ENCODE measurements at places on chromosomes 1 and 21.

DNA sequence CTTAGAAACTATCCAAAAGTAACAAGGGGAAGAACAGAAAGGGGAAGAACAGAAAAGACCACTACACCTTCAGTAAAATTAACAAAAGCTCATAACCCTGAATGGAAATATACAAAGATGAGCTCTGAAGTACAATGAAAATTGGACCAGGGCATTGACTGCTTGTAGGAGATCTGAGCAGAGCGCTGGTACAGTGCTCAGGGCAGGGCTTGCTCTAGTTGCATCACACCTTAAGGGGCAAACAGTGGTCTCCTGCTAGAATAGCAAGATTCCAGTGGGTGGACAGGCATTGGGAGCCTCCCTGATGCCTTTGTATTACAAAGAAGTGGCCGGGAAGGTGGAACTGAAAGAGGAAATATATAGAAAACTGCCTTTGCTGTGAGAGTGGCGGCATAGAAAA is 111.9 kb upstream of the RGS1 start:
- no peak for DNase-seq

DNA sequence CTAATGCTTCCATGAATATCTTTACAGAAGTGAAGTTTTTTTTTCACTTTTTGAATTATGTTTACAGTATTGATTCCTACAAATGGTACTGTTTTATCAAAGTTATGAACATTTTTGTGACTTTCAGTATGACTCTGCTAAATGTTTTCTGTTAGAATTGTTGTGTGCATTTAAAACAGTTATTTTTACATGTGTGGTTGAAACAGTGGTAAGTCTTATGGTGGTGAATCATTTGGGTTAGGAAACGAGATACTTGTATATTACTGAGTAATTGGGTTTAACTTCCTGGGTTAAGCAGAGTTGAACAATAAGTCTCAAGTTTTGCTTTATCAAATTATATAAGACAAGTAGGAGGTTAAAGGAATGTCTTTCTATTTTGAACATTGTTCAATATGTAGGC is 66.8 kb downstream of the VPS13D start:
- no peak for DNase-seq

DNA sequence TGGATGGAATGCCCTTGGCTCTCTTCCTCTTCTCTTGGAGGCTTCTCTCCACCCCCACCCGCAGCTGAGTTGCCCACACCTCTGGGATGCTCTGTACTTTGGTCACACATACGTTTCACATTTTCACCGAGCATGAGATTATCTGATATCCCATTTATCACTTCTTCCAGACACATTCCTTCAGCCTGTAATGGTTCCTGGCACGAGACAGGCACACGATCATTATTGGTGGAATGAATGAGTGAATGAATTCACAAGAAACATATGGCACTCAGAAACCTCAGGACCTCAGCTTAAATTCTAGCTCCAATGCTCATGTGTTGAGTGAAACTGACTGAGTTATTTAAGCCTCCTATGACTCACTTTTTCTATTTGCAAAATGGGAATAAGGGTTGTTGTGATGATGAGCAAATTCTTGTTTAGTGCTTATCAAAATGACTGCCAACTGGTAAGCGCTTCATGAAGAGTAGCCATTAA is 242.7 kb upstream of the JUN start:
- DNase-seq, result no peak

DNA sequence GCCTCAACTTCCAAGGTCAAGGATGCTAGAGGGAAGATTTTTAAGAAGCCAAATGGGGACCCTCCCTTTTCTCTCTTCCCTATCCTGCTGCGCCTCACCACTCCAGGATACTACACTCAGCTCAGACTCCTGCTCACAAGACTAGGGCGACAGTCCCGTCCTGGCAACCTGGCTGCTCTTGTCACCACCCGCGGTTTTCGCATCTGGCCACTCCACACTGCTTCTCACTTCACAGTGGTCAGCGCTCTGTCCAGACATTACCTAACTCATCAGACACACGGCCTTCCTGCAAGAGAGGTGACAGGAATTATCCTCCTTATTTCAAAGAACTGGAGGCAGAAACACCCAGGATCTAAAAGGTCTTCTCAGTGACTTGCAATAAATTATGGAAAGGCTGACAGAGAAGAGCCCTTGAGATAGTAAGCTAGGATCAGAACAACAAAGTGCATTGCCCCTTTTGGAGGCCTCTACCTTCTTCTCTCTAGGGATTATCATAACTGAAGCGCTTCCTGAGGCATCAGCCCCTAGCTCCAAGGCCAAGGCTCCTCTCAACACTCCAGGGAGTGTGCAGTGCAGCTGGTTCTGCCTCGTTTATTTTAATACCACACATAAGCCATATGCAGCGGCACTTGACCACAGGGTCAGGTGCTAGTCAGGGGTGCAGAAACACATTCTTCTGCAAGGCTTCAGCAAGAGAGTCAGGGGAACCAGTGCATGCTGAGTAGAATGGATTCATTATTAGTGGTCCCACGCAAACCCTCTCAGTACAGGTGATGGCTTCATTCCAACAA is 41.9 kb downstream of the ASTN1 start:
- DNase-seq, result no peak

GRCh38 chr21:28633839-28634555 is 358.7 kb downstream of the LTN1 start:
- no peak for DNase-seq

- DNase-seq, result no peak
Observed at GRCh38 chr1:55313903-55314302, 98.7 kb upstream of the USP24 start.

DNA sequence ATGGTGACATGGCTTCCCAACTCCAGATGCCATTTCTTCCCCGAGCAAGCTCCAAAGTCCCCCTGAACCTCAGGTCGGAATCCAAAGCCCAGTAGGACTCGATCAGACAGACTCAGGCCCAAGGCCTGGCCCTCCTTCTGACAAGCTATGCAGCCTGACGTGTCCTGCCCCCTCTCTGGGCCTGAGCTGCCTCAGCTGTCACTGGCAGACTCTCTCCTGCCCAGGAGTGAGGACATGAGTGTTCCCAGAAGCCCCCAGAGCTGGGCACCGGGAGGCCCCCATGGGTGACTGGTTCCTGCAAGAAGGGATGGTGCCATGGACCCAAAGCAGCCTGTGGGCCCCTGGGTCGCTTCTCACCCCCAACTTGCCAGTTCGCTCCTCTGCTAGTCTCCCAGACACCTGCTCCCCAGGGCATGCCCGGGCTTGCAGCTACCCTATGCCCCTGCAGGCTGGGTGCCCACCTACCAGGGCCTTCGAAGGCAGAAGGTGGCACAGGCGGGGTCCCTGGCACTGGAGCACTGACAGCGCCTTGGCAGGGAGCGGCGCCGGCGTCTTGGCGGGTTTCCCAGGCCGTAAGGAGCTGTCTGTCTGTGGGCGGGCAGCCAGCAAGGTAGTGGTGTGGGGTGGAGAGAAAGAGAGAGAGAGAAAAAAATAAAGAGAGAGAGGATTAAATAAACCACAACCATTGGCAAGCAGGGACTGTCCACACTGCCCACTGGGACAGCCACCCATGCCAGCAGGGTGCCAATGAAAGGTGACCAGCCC is 2.3 kb downstream of the EDN2 start:
- DNase-seq, result no peak

GRCh38 chr1:25543425-25544242 is at the start of gene LDLRAP1:
TSS of gene LDLRAP1 (plus strand) at chr1:25543606. CDS start at chr1:25543699, 93 bp downstream.
- DNase-seq, result peak; percentile 44

DNA sequence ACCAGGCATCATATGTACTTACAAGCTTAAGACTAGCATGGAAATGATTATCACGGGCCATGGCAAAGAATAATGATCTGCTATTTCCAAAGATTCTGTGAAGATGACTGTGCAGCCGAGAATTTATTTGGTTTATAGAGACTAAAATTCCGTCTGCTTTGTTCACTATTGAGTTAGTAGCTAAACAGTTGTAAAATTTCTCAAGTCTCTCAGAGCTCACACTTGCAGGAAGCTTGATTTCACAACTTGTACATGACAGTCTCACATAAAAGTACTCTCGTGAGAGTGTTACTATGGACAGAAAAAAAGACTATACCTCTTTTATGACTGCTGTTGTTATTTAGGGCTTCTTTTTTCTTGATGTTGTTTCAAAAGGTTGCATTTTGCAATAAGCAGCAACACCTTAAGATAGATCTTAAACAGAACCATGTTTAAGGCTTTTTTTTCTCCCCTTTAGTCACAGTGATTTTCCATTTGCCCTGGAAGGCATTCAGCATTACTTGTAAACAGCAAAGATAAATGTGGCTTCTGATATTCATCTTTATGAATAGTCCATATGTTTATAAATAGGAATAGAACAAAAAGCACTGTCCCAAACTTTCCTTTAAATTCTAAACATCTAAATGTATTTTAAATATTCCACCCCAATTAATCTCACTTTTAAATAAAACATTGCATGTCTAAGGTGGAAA is 24.8 kb downstream of the ST6GALNAC5 start:
- no peak for DNase-seq

DNA sequence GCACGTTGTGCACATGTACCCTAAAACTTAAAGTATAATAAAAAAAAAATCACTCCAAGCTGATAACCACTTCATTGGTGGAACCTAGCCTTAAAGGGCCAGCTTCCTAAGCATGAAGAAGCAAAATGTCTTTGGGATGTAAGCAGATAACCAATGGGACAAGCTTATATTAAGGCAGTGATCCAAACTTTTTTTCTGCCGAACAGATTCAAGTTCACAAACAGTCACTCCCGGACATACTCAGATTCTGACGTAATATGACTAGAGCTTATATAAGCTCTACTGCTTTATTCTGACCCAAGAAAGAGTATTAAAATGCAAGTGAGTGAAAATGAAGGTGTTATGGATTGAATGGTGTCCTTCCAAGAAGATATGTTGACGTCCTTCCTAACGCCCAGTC is 44.9 kb upstream of the HIVEP3 start:
- no peak for DNase-seq

DNA sequence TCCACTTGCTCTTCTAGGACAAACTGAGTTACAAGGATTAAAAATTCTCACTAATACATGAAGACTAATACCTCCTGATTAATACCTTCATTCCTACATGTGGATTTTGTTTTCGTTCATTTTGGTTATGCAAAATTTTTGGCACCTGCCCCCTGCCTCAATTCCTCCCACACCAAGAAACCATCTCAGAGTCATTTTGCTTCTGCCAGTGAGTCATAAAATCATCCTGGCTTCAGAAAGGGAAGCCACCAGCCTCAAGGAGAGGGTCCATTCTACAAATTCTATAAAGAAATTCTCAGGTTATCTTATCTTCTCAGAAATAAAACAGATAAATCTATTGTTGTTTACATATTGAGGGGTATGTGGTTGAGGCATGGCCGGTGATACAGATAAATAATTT is 103.2 kb upstream of the COA6 start:
- no peak for DNase-seq

DNA sequence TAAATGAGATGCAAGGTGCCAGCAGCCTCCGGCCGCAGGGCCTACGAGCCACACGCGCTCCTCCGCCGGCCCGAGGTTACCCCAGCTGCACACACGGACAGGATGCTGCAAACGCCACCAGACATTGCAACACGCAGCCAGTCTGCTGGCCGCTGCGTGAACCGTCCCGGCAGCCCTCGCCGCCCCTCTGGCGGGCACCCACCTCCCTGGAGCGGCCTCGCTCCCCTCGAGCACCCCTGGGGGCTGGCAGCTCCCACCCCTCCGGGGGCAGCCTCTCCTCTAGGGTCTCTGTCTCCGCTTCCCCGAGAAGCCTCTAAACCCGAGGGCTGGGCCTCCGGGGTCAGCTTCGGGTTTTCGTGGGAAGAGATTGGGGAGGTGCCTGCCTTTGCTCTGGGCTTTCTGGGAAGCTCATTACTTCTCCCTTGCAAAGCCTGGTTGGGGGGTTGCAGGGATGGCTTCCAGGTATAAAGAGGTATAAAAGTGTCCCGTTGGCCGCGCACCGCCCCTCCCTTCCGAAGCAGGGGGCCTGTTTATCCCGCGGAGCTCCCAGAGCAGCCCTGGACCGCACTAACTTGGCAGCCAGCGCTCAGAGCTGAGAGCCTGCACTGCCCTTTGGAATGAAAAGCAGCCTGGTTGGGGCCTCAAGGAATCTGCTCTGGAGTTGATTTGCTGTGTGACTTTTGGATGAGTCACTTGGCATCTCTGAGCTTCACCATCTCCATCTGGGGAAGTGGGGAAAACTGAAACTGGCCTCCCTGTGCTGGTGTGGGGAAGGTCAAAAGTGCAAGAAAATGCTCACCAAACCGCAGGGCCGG is 21.8 kb downstream of the DHRS3 start:
- no peak for DNase-seq

GRCh38 chr1:22111115-22111514 is 31.8 kb downstream of the WNT4 start:
- no peak for DNase-seq

DNA sequence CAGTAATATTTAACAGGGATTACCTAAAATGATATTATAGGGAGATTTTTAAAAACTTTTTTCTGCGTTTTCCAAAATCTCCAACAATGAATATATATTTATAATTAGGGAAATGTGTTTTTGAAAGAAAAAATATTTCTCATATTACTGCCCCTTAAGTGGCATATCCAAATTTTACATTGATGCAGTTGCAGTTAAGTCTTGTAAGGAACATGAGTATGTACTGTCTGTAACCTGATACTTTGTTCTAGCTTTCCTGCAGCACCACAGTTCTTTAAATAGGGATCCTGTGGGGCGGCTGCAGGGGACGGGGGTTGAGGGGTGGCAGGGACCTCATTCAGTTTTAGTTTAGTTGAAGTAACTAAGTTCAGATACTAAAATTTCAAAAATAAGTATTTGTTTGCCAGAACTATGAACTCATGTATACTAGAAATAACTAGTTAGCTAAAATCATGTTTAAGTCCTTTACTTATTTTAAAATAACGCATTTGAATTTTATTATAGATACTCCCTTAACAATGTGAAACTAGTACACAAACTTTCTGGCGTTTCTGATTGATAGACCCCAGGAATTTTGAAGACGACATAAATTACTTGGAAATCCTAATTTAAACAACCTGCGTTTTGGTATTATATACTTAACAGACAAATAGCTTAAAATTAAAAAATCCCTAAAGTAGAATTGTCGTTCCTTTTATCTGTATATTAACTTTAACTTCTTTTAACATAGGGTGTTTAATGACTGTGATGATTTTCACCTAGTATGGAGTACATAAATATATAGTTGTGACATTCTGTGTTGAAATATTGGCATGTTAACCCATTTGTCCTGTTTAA is 639 bp upstream of the DNAJB4 start:
- DNase-seq, result peak; percentile 37

GRCh38 chr1:61013189-61013945 is 69.0 kb upstream of the NFIA start:
- no peak for DNase-seq

- no peak for DNase-seq
Observed at GRCh38 chr1:84582802-84583587, 8.8 kb upstream of the CTBS start.

- no peak for DNase-seq
Observed at GRCh38 chr1:86396498-86396890, 371 bp upstream of the ODF2L start.

GRCh38 chr1:32549616-32550015 is 10.4 kb downstream of the ZBTB8A start:
- DNase-seq, result no peak

DNA sequence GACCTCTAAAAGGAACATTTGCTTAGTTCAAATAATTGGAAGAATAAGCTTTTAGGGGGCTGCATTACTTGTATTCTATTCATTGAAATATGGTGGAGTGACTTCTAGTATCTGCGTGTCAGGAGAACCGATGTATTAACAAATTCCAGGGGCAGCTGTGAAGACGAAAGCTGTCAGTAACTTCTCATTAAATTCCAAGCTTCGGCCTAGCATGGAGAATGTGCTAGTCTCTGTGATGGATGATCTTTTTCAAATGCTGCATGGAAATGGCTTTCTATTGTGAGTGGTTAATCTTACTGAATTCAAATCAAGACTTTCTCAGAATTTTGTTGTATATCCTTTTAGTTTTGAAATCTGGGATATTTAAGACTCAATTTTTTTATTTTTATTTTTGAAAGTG is 429.9 kb downstream of the ADGRL2 start:
- no peak for DNase-seq

- no peak for DNase-seq
Observed at GRCh38 chr1:3352299-3352951, 102.0 kb upstream of the ARHGEF16 start.

Data from activated gamma-delta T cell treated with Interleukin-2 at 50 U/mL for 16 hours (primary cell).